ENCODE measurements at places on chromosomes 6 and 20. TPM values are rescaled to one million over a fixed set of nuclear protein-coding genes. Genes with fewer than 3 reads are reported as not detected.
A peak's percentile ranks its signal among the peaks of the same experiment; 100 is the strongest.

The MAFB gene
- 2.4 TPM for total RNA-seq

The IMPG1 gene
- total RNA-seq: not detected

DNA sequence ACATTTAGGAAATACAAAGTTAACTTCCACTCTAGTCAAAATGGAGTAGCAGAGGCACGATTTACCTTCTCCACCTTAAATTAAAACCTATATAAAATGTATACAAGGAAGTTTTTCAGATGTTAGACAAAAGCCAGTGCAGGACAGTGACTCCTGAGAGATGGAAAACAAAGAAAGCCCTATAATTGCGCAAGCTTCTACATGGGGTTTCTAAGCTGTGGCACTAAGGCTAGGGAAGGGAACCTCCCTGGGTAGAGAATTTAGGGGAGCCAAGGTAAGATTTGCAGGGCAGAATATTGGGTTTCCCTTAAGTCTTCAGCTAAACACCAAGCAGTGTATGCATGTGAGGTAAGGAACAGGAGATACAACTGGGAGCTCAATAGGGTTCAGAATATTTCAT, 18.5 kb upstream of the ZC3H12D start:
- peaks cover 17% of the 10 kb centered on the region for H3K36me3 ChIP-seq
- H3K4me1 ChIP-seq: peaks cover 8% of the 10 kb centered on the region
- DNase-seq: no peak
- H3K27me3 ChIP-seq: no peaks in the 10 kb centered on the region

GRCh38 chr6:1840491-1841121, 230.9 kb downstream of the FOXC1 start:
- DNase-seq: no peak
- no peak overlapping the region for H3K4me3 ChIP-seq
- H3K27me3 ChIP-seq: no peaks in the 10 kb centered on the region

DNA sequence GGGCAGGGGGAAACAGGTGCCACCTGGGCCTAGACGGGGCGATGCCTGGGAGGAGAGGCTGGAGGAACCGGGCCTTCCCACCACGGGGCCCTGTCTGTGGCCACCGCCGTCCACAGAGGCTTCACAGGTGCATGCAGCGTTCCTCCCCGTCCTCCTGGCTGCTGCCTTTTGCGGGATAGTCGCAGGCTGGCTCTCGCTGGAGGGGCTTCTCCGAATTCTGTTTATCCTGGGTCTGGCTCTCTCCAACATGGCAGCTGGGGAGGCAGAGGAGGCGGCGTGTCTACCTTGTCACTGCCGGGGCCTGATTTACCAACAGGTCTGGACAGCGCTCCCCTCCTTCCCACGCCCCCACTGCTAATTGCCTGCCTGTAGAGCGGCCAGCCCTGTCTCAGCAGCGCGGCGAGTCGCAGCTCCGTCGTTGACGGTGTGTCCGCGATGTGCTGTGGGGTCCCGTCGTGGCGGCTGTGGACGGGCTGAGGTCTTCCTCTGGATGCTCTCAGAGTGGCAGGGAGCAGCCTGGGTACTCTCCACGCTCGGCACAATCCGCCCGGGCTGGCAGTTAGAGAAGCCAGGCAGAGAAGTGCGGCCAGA, 262.9 kb downstream of the TAF4 start:
- no peaks in the 10 kb centered on the region for H3K36me3 ChIP-seq
- peaks cover 7% of the 10 kb centered on the region for H3K27me3 ChIP-seq
- no peak overlapping the region for H3K4me3 ChIP-seq

DNA sequence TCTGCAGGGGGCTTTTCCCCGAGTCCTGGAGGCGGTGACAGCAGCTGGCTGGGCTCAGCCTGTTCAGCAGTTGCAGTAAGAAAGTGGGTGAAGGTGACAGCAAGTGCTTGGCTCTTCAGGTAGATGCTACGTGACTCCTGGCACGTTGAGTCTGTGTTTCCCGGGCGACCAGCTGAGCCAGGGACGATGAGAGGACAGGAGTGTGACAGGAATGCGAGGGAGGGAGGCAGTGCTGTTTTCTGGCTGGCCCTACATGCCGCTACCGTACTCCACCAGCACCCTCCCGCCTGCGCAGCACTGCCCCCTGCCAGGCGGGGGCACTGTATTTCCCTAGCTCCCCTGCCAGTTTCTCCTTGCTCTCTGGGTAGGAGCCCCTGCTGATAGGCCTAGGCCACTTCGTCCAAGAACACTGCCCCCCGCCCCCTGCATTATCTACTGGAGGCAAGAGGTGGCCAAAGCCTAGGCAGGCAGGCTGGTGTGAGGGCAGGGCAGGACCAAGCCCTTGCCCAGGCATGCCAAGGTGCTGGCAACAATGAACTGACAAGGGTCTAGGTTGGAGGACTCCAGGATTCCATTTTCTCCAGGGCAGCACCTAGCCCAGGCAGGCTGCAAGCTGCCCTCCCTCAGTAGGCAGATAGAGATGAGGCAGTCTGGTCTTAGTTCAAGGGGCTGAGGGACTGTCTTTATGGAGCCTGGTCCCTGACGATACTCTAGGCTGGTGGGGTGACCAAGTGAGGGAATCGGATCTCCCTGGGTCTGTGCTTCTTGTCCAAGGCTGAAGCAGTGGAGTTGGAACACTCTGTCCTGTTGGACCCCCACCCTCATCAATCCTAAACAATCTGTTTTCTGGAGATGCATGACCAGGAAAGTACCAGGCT, 19.2 kb downstream of the MRPS18A start:
- H3K4me3 ChIP-seq: peak overlapping the region; percentile 76
- H3K4me1 ChIP-seq: peaks cover 39% of the 10 kb centered on the region
- peaks cover 11% of the 10 kb centered on the region for H3K36me3 ChIP-seq
- peak overlapping the region; percentile 82 for H3K27ac ChIP-seq
- peak; percentile 67 for DNase-seq
- no peaks in the 10 kb centered on the region for H3K27me3 ChIP-seq

DNA sequence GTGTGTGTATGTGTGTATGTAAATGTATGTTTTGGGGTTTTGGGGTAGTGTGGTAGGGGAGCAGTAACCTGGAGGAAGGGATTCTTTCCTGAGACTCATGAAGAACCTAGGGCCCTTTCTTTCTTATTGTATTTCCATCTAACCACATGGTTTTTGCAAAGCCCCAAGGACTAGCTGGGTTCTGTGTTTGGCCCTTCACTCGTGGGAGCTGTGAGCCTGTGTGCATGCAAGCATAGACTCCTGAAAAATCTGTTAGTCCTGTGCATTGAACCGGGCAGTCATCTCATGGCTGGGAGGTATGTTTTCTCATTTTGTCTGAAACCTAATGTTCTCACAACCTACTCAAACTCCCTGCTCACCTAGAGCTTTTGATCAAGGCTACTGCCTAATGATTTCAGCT, 219.1 kb downstream of the PHACTR1 start:
- no peak for DNase-seq
- H3K4me3 ChIP-seq: no peak overlapping the region
- H3K4me1 ChIP-seq: no peaks in the 10 kb centered on the region
- H3K27me3 ChIP-seq: peaks cover 10% of the 10 kb centered on the region
- no peaks in the 10 kb centered on the region for H3K36me3 ChIP-seq
- H3K27ac ChIP-seq: no peak overlapping the region

GRCh38 chr6:53520320-53520928, 24.5 kb downstream of the GCLC start:
- no peak overlapping the region for H3K4me3 ChIP-seq
- peaks cover 4% of the 10 kb centered on the region for H3K36me3 ChIP-seq
- H3K27me3 ChIP-seq: no peaks in the 10 kb centered on the region
- DNase-seq: no peak

Data from activated naive CD8-positive, alpha-beta T cell treated with anti-CD3 and anti-CD28 coated beads, Interleukin-2, amount 10 ng/mL, durations not matched to agents 7 days and 5 days (primary cell).